Lower lobe of right lung (tissue), 2 donors: ENCODE measurements at places on chromosomes 13 and 19.

GRCh38 chr19:5293612-5294378 lies 46.8 kb downstream of the PTPRS start:
- DNase-seq: no peak

DNA sequence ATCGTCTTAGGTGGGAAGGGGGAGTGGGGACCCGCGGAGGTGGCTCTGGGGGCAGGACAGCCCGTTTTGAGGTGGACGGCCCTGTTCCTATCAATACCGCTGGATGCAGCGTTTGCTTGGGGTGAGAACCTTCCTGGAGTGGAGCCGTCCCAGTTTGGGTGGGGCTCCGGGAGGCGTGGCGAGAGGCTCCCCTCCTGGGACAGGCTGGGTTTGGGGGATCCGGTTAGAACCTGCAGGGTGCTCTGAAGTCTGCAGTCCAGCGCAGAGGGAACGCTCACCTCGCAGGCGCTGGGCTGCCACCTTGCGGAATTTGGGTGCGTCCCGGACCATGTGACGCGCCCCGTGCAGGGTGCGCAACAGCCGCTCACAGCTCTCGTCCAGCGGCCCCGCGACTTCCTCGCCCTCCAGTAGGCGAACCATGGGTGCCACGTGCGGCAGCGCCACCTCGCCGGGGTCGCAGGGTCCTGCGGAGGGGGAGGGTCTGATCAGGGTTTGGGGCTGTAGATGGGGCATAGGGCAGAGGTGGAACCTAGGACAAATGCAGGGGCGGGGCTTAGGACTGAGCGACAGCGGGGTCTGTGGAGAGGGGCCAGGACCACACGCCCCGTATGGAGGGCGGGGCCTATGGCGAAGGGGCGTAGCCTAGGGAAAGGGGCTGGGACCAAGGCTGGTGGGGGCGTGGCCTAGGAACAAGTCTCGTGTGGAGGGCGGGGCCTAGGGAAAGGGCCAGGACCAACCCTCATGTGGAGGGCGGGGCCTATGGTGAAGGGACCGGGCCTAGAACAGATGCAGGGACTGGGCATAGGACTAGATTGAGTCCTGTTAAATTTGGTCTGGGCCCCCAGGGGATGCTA lies 13.8 kb downstream of the SH2D3A start:
- peak; percentile 91 for DNase-seq

GRCh38 chr19:42229301-42229854 lies 9.3 kb downstream of the ZNF526 start:
- no peak for DNase-seq

DNA sequence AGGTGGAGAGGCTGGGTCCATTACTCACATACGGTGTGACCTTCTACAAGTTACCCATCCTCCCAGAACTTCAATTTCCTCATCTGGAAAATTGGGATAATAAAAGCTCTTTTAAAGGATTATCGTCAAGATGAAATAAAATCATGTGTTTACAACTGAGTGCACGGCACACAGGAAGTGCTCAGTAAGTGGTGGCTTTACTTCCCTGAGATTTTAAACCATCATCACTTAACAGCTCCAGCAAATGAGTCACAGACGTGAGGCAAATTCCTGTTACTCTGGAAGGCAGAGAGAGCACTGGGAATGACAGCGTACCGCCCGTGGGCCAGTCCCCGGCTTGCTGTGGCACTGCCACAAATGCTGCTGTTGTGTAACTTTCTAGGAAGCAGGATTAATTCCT lies 64.1 kb downstream of the MRPL57 start:
- no peak for DNase-seq

DNA sequence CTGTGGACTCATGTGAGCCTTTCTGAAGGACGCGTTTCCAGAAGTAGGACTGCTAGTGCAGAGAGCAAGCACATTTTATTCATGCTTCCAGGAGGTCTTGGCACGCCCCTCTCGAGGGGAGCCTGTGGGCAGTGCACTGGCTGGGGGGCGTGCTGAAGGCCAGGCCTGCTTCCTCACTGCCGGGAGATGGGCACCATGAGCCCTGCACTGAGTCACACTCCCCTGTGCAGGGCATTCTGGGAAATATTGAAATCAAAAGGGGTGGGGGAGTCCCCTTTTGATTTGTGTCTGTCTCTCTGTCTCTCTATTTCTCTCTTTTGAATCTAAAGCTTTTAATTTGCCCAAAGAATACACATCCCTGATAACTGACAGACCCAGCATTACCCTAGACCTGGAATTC lies 34.0 kb downstream of the DPF1 start:
- no peak for DNase-seq
